T-cell (primary cell): ENCODE measurements at places on chromosomes 2 and 18.

GRCh38 chr2:185745864-185746859 lies 7.6 kb downstream of the FSIP2 start:
- no peak for DNase-seq

DNA sequence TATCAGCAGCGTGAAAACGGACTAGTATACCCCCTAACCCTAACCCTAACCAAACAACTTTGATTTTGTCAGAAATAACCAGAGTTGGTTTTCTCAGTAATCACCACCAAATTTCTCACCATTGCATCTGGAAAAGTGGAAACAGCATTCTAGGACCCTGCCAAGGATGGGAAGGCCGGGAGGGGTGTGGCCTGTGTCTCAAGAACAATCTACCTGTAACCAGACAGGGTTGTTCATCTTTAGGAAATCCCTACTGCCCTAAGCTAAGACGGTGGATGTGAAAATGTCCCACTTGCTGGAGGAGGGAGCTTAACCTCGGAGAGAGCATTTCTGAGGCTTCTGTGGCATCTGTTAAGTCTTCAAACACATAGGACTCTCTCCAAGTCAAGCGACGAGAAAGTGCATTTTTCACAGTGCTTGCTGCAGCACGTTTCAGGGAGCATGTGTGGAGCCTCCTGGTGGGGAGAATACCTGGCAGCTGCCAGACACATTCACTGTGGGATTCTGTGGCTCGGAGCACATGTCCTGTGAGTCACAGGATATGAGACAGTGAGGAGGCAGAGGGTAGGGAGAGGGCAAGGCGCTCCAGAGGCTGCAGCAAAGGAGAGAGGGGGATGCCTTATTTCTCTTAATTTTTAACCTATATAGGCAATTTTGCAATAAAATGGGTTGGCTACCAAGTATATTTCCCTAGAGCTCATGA lies 207.5 kb downstream of the SPP2 start:
- DNase-seq, result no peak

DNA sequence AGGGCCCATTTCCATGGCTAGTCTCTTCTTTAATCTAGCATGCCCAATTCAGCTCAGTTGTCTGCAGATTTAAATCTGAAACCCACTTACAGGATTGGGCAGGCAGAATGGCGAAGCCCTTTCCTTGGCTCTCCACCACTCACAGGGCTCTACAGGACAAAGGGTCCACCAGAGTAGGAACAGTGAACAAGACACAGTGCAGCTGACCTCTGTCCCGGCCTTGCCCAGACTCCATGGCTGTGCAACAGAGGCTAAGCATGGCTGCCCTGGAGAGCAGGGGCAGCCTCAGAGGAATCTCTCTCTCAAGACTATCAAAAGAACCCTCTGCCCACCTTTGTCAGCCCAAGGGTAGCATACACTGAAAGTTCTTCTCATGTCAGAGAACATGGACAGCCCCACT lies 9.7 kb upstream of the ATP6V1B1 start:
- DNase-seq, result no peak

- DNase-seq, result no peak
Measured at GRCh38 chr2:13495051-13495450, 778.3 kb downstream of the TRIB2 start.

DNA sequence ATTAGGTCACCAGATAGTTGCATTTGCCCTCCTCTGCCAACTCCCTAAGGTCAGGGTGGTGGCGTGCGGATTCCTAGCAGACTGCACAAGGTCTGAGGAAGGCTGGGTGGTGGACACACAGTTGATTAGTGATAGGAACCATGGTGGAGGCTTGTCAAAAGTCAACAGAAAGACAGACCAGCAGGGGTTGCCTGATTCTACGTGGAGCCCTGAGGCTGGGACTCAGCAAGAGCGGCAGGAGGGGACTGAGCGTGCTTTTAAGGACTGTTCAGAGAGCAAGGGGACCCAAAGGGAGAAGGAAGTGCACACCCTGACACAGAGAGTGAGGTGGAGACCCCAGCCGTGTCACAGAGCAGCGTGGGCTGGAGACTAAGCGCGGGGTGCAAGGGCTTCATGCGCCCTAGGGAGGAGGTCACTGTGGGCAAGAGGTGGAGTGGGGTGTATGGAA lies 513.2 kb downstream of the RNF144A start:
- DNase-seq, result peak; percentile 26

- no peak for DNase-seq
Measured at GRCh38 chr2:102126169-102126568, 16.4 kb upstream of the IL1R1 start.

DNA sequence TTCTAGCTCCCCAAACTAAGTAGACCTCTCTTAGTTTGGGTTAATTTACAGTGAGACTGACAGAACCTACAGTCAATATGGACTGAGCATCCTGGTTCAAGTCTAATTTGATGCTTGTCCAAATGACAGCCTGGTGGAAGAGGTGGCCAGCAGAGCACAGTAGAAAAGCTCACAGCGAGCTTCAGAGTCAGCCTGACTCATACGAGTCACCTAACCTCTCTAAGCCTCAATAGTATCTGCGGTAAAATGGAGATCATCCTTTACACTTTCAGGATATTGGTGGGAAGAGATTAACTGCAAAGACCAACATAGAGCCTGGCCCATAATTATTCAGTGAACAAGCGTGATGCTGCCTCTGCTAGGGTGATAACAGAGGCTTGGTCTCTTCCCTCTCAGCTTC lies 54.5 kb downstream of the DOCK10 start:
- DNase-seq, result no peak

- DNase-seq, result no peak
Measured at GRCh38 chr2:99348173-99348572, 11.0 kb downstream of the EIF5B start.

- DNase-seq, result no peak
Measured at GRCh38 chr2:176122683-176123410, at the start of gene HOXD9. TSS of gene HOXD9 (plus strand) at chr2:176122719. CDS start at chr2:176122769, 50 bp downstream.

GRCh38 chr2:168210216-168210894 lies 37.0 kb downstream of the STK39 start:
- no peak for DNase-seq

GRCh38 chr2:210049831-210050230 lies 47.4 kb downstream of the RPE start:
- no peak for DNase-seq

DNA sequence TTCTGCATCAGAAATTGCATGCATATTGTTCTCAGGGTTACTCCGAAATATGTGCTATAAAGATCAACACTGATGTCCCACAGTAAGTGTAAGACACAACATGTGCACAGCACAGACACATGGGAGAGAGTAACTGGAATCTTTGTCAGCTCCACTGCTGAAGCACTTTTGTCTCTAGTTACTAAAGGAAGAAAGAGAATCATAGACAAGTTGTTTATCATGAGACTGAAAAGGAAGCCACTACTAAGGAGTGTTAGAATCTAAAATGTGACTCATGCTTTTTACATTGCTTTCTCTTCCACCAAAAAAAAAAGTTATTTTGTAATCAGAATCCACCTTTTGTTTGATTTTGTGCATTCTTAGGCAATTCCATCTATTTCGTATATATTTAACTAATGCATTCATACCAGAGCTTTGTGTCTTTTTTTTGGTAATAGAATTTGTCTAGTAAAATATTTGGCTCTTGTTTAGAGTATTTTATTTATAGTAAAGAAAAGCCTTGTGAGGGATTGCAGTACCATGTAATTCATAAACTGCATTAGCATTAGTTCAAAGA lies 502.4 kb downstream of the FBXO15 start:
- no peak for DNase-seq

DNA sequence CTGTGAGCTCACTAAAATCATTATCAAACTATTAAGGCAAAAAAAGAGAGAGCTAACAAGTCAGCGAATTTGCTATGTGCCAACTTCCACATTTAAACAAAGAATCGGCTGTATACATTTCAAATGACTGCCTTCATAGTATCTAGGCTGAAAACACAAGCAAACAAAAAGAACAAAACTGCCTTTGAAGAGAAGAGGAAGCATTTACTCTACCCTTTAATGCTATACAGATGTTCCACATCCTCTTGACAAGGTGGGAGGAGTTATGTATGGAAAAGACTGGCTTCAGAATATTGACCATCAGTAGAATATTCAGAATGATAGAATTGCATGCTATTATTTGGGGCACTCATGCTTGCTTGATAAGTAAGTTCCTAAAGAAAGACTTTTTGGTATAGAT lies 741.7 kb downstream of the PLCL1 start:
- DNase-seq, result no peak

DNA sequence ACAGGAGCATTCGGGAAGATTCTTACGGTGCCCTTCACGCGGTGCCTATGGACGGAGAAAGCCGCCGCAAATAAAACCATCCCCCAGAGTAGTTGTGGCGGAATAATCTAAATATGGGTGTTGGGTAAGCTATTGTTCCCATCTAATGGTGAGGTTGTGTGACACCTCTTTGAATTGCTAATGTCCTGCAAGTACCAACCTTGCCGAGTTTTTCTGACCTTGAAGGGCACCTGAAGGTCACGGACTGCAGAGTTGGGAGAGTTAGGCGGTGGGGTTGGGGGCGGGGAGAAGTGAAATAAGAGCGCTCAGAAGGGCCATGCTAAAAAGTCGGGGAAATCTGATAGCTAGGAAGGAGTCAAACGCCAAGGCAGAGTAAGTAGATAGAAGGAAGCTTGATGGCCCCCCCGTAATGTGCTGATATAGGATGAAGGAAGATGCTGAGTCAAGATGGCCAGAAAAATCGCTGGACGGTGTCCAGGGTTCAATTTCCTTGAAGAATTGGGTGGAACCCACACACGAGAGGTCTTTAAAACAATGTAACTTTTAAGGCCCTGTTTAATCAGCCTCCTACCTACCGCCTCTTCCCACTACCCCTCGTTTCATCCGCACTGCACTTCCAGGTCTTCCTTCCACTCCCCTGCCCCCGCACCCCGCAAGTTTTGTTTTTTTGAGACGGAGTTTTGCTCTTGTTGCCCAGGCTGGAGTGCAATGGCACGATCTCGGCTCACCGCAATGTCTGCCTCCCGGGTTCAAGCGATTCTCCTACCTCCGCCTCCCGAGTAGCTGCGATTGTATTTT lies 600 bp downstream of the KATNAL2 start:
- no peak for DNase-seq

GRCh38 chr2:44510246-44510645 lies 148.5 kb downstream of the CAMKMT start:
- DNase-seq, result no peak

DNA sequence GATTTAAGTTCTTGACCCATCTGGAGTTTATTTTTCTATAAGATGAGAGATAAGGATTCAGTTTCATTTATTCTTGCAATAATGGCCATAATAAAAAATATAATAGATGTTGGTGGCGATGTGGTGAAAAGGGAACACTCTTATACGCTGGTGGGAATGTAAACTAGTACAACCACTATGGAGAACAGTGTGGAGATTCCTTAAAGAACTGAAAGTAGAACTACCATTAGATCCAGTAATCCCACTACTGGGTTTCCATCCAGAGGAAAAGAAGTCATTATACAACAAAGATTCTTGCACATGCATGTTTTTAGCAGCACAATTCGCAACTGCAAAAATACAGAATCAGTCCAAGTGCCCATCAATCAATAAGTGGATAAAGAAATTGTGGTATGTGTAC lies 1040.5 kb upstream of the GYPC start:
- no peak for DNase-seq

DNA sequence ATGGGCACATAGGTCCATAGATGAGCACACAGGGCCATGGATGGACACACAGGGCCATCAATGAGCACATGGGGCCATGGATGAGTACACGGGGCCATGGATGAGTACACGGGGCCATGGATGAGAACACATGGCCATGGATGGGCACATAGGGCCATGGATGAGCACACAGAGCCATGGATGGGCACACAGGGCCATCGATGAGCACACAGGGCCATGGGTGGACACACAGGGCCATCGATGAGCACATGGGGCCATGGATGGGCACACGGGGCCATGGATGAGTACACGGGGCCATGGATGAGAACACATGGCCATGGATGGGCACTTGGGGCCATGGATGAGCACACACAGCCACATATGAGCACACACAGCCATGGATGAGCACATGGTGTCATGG lies 192.6 kb upstream of the HDAC4 start:
- no peak for DNase-seq

DNA sequence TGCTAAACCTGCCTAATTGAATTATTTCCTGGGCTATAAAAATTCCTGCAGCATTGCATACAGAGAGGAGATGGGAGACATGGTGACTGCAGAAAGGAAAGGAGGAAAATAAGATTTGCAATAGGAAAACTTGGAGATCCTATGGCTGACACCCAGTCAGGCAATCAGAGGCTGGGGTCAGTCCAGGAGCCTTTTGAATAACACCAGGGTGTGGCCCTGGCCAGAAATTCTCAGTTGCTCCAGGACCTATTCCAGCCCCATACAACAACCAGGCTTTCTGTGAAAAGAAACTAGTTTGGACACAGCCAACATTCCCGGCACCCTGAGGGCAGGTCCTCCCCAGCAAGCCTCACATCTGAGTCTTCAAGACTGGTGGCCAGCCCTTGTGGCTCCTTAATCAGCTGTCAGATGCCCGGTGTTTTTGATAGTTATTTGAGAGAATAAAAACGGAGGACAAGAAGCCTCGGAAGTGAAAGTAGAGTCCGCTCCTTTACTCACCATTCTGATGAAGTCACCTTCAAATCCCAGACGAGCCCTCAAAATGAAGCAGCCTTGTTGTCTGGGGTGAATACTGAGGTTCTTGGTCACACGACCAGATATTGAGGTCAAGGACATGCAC lies 31.1 kb upstream of the GMCL1 start:
- no peak for DNase-seq

DNA sequence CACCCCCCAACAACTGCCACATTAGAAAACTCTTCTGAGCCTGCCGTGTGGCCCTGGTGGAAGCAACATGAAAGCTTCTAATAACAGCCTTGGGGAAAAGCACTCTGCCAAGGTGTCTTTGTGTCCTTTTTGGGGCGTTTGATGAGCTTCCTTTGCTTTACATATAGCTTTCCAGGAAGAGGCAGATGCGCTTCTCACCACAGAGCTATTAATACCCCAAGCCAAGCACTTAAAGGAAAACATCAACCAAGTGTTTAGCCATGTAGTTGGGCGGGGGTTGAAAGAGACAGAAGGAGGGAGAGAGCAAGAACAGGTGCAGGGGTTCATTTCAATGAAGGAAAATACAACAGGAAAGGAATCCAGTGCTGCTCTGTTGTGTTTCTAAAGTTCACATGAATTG lies 176.1 kb downstream of the VAPA start:
- no peak for DNase-seq

- no peak for DNase-seq
Measured at GRCh38 chr2:27803046-27803445, 31.5 kb downstream of the MRPL33 start.
